ENCODE measurements at places on chromosomes 11 and 22.
A peak's percentile ranks its signal among the peaks of the same experiment; 100 is the strongest.

DNA sequence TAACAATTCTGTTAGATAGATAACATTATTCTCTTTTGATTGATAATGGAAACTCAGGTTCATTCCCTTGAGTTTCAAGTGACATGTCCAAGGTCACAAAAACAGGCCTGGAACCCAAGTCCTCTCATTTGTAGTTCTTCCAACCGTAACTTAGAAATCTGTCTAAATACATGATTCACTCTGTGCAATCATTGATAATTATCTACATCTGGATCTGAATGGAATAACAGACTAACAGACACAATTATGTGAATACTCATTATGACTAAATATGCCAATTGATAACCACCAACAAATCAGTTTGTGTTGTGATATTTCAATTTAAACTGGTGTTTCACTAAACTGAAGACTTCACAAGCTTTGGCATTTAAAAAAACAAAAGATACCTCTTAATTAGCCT lies 71.0 kb downstream of the RBFOX2 start:
- no peak for DNase-seq

- DNase-seq: no peak
These were observed 11.7 kb upstream of the SMPD1 start for GRCh38 chr11:6378640-6378989.

GRCh38 chr11:122652495-122652894 lies 3.0 kb upstream of the UBASH3B start:
- no peak for DNase-seq

- no peak for DNase-seq
These were observed 58.3 kb downstream of the HSD17B12 start for GRCh38 chr11:43738600-43739409.

- no peak for DNase-seq
These were observed 125.5 kb upstream of the NCAM1 start for GRCh38 chr11:112835591-112836255.

DNA sequence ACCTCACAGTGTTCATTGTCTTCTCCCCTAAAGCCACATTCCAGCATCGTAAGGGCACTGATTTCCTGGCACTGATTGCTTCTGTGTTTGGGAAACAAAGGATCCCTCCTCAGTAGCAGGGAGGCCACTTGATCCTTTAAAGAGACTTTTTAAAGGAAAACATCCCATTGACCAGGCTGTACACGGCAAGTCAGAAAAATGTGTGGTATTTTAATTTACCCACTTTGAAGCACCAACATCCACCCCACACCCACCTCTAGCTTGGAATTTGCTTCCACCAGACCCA lies 364.9 kb downstream of the SHANK2 start:
- no peak for DNase-seq

DNA sequence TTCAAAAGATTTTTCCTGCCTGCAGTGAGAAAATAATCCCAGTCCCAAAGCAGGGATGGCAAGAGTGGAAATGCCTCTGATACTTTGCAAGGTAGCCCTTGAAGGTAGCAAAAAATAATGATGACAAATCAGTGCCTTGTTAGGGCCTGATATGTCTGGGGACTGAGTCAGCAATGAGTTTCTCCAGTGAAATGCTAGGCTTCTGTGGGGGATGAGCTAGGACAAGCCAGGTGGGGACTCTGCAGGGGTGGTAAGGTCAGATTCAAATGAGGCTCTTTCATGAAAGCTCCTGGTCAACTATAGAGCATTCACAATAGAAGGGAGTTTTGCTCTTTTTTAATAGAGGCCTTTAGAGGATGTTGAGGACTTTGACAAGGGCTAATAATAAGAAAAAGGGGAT lies 77.7 kb downstream of the ME3 start:
- no peak for DNase-seq

- DNase-seq: no peak
These were observed 11.0 kb downstream of the USP28 start for GRCh38 chr11:113864410-113864809.

DNA sequence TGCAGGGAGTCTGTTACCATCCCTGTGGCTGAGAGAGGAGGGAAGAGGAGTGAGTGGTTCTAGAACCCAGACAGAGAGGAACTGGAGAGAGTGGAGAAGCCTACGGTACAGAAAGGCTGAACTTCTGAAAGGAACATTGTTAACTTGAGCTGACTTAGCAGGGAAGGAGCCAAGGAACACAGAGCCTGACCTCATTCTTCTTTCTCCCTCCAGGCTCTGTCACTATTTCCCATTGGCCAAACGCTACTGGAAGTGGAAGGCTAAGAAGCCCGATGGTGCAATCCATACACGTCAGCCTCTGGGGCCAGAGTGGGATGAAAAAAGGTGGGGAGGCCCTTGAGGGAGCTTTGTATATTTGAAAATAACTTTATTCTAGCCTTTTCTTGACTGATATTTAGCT lies 16.5 kb upstream of the WT1 start:
- DNase-seq: no peak

- DNase-seq: no peak
These were observed 484.7 kb upstream of the TENM4 start for GRCh38 chr11:79925570-79925969.

GRCh38 chr11:116502641-116503061 lies 270.1 kb downstream of the BUD13 start:
- DNase-seq: no peak

GRCh38 chr11:131609337-131609736 lies 238.9 kb downstream of the NTM start:
- DNase-seq: no peak

DNA sequence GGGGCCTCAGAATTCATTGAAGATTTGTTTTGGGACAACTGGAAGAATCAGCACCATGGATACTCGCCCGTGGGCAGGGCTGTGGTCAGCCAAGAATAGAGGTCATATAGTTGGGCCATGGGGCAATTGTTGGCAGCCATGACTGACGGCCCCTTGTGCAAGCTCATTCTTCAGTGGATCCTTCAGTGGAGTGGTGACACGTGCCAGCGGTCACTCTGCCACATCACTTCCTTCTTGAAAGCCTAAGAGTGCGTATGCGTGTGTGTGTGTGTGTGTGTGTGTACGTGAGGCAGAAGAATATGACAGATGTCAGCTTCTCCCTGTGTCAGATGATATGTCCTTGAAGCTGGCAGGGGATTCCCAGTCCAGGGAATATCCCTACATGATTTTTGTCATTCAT lies 1.8 kb upstream of the IL18BP start:
- DNase-seq: no peak

DNA sequence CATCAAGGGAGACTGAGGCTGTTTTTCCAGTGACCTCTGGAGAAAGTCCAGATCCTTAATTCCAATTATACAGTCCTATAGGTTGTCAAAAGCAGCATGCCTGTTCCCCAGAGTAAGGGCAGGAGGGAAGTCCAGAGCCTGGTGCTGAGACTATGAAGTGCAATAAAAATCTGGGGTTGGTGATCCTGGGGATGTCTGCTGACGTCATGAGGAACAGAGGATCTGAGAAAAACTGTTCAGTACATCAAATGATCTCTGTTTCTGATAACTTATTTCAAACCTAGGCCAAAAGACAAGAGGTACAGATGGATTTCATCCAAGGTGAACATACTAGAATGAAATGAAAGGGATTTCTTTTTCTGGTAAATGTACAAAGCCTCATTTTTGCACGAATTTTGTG lies 12.1 kb downstream of the OR5W2 start:
- no peak for DNase-seq

- no peak for DNase-seq
These were observed 1.2 kb downstream of the VSTM5 start for GRCh38 chr11:93849201-93849600.

DNA sequence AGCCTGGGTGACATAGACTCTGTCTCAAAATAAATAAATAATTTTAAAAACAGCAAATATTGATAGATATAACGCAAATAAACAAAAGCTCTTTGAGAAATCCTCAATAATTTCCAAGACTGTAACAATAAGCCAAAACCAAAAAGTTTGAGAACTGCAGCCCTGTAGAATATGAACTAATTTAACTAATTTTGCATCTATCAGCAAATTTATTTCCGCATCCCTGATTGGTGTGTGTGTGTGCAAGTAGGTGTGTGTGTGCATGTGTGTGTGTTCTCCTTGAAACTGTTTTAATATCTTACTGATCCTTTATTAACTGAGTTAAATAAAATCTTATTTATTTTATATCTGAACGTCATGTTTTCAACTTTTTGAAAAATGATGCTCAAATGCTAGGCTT lies 67.0 kb upstream of the ISX start:
- DNase-seq: no peak

- DNase-seq: no peak
These were observed 45.2 kb upstream of the LIPT2 start for GRCh38 chr11:74538680-74539079.

DNA sequence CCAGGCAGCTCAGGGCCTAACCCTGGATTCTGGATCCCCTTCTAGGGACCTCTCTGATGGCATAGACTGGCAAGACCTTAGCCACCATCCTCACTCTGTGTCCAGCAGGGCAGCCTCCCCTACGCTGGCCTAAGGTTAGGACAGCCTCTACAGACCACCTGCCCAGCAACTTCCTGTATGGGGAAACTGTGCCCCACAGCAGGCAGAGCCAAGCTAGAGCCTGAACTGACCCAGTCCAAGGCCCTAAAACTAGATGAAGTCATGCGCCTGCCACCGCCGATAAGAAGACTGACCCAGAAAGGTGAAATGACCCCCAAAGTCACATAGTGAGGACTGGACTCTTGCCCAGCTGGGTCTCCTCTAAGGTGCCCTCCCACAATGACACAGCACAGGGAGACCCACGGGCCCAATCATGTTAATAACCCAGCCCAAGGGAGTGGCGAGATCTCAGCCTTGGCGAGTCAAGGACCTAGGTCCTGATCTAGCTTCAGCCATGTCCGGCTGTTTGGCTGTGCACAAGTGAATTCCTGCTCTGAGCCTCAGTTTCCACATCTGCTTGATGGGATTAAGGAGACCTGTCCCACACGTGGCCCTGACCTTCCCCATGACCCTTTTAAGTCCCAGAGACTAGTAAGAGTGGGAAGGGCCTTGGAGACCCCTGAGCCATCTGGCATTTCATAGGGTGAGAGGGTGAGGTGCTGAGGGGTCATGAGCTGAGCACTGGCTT lies 17.6 kb downstream of the STARD10 start:
- DNase-seq: no peak

DNA sequence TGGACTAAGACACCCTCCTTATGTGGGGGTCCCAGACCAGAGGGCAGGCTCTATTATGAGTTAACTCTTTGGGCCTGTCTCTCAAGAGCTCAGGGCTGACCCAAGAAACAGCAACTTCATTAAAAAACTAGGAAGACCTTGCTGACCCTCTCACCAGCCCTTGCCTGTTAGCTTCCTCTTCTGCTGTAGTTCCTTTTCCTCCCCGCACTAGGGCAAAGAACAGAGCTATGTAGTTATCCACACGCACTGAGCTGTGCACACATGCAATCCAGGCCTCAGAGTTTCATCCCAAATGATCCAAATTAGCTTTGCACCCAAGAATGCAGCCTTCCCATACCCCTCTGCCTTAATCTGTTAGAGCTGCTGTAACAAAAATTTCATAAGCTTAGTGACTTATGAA lies 539.6 kb upstream of the CADM1 start:
- DNase-seq: no peak

GRCh38 chr11:44488165-44488965 lies 77.1 kb upstream of the CD82 start:
- no peak for DNase-seq

DNA sequence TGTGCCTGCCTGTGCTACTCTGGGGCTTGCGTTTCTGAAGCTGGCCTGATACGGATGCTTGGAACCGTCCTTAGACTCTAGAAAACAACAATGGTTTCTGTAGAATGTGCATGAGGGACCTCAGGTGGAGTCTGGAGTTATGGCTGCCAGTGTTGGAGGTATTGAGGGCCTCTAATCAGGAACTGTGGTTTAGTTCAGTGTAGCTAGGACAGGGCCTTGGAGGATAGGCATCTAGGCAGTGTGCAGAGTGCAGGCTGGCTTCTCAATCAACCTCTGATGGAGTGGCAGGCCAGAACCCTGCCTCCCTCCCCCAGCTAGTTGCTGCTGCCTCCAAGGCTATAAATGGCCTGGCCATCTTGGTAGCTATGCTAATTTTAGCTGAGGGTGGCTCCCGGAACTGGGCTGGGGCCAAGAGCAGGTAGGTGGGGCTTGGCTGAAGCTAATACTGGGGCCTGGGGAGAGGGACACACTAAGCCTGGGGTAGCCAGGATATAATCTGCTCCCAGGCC lies 4.0 kb downstream of the STIM1 start:
- peak; percentile 63 for DNase-seq

- DNase-seq: no peak
These were observed 12.0 kb upstream of the RFPL2 start for GRCh38 chr22:32216911-32217310.

GRCh38 chr22:44425694-44426045 lies 72.4 kb downstream of the RTL6 start:
- DNase-seq: no peak

- DNase-seq: no peak
These were observed 761.1 kb upstream of the ARHGAP42 start for GRCh38 chr11:99925968-99926367.

DNA sequence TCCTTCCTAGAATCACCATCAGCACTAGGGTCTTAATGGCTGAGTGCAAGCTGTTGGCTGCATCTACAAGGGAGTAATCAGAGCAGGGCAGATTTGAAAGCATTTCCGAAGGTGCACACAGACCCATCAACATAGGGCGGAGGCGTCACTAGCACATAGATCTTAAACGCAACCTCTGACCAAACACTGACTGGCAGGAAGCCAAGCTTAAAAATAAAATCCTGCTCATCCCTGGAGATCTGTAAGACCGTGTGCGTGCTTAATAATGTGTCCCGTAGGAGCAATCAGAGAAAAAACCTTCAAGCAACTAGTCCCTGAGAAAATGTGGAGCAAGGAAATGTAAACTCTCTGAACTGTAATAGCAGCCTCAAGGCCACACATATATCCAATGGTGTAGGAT lies 470.5 kb downstream of the ETS1 start:
- no peak for DNase-seq

DNA sequence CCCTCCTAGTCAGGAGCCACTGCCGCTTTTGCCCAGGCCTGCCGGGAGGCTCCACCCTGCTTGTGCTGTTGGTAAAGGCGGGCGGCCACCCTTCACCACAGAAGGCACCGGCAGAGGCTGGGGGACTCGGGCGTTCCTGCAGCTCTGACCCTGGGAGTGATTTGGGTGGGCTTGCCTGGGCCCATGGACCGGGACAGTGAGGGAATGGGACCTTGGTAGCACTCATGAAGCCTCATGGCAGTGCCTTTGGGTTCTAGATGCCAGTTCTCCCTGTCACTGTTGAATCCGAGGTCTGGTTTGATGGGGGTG lies 4.4 kb downstream of the TPCN2 start:
- no peak for DNase-seq

DNA sequence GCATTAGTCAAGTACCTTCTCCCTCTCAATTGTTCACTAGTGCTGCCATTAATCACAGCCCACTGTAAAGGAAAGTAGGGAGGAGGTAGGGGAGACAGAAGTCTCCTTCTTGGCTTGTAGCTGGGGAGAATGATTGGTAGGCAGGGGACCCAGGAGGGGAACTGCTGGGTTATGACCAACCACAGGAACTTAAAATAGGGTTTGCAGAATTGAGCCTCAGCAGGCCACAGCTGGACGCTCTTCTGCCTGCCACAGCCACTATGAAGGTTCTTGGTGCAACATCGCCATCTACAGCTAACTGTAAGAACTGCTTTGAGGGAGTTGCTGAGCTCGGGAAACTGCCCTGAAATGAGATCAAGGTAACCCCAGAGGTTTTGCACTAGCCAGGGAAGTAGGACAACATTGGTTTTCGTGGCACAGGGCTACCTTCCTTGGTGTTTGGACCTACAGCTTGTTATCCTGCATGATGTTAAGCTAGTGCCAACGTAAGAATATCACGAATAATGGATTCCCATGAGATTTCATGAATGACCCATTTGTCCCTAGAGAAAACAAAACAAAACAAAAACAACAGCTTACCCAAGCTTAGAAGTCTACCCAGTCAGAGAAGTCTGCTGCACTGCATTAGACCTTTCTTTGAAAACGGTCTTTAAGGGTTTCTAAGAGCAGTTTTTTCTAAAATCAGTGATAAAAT lies 787.1 kb upstream of the API5 start:
- DNase-seq: peak; percentile 46
